ENCODE measurements at places on chromosomes 3 and 15.

GRCh38 chr3:158977497-158977896 lies 175.6 kb downstream of the MFSD1 start:
- no peak for DNase-seq

GRCh38 chr15:64067564-64068030 lies 21.3 kb upstream of the DAPK2 start:
- DNase-seq: no peak

GRCh38 chr3:41307065-41307464 lies 107.8 kb downstream of the CTNNB1 start:
- DNase-seq: no peak

- no peak for DNase-seq
These were observed 62.2 kb downstream of the SLC15A2 start for GRCh38 chr3:121956363-121956762.

DNA sequence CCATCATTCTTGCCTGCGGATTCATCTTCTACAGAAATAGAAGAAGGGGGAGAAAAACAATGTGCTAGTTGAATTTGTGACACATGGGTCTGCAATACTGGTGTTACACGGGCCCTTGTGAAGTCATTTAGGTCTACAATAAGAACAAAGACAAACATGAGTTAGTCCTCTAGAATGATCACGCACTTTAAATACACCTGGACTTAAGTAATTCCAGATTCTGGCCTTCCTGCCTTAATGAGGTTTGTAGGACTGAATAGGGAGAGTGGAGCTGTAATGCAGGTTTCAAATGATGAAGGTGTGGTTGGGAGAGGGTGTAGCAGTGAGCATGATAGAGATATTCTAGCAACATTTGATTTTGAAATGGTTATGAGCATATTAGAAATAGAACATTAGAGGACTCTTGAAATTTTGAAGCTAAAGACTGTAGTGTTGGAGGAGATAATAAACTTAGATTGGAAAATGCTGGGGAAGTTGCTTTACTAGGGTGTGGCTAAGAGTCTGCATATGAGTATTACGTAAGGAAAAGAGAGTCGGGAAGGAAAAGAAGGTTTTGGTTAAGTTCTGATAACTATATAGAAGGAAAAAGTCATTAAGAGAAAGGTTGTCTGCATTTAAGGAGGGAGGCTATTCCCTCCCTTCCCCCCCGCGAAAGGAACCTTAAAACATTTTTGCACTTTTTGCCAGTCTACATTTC lies 606 bp downstream of the EIF2A start:
- DNase-seq: no peak

DNA sequence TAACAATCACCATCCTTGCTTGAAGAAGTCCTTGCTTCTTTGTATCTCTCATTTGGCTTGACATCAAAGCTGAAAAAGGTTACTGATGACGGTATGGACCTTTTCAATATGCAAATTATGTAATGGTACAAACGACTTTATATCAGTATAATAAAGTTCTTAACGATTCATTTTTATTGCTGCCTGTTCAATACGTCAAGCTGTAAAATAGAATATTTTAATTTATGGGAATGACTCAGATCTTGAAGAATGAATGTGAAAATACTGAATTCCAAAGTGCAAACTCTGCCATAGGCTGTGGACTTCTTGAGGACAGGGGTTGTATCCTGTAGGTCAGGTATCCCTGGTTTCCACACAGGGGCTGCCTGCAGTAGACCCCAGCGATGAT lies 156.2 kb downstream of the PLCL2 start:
- no peak for DNase-seq

DNA sequence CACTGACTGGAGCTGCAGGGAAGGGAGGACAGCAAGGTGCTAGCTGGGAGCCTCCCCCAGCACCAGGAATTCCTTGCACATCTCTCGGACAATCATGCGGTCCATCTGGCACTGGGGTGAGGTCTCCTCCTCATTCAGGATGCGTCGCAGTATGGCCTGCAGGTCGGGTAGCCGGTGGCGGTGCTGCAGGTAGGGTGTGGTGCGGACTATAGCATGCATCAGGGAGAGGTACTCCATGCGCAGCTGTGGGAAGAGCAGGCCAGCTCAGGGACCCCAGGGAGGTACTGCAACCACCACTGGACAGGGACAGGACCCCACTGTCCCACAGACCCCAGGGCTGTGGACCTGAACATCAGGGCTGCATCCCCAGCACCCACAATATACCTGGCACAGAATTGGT lies 11.2 kb downstream of the NCKIPSD start:
- DNase-seq: no peak

DNA sequence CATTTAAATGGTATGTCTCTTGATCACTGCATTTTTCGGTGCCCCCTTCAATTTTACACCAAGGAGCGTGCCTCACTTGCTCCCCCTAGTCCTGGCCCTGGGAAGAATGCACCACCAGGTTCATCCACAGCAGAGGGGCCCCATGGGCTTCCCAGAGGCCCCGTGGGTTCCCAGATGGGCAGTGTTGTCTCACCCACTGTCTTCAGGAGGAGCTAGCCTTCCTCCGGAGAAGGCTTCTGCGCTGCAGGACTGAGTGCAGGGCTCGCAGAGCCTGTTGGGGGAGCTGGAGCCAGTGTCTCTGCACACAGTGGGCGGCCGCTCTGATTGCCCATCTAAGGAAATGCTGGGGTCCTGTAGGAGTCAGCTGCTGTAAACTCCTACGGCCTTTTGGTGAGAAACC lies 45.9 kb downstream of the POLR2M start:
- DNase-seq: no peak

- no peak for DNase-seq
These were observed 7.9 kb upstream of the ANO10 start for GRCh38 chr3:43629741-43630140.

DNA sequence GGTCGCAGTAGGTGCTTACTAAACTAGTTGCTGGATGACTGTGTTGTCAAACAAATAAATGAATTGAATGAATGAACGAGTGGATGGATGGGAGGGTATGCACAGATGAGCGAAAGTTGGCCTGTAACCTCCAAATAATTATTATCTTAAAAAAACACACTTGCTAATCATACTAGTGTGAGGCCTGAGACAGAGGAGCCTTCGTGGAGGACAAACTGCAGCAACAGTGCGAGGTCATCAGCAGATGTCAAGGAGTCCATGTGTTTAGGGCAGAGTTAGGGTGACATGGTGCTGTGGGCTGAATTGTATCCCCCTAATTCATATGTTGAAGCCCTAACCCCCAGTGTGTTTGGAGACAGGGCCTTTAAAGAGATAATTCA lies 24.4 kb downstream of the CORO2B start:
- DNase-seq: no peak

- DNase-seq: peak; percentile 40
These were observed 169.6 kb upstream of the GADL1 start for GRCh38 chr3:31064021-31064420.

DNA sequence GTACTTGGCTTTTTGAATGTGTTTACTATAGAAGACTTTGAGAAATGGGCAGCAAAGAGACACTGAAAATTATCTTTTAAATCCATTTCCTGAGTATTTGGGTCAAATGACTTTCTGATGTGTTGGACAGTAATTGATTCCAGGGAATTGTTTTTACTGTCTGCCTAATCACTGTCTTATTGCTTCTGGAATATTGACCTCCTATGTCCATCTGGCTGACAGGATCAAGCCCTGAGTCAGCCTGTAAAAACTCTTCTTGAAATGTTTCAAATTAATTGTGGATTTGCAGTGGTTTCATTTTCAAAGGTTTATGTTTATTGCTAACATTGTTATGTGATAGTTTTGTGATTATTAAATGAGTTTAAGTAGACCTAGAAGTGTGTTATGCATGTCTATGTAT lies 50.6 kb upstream of the MLF1 start:
- DNase-seq: no peak
